D721Med (cell line): ENCODE measurements at places on chromosomes 3 and 15.

DNA sequence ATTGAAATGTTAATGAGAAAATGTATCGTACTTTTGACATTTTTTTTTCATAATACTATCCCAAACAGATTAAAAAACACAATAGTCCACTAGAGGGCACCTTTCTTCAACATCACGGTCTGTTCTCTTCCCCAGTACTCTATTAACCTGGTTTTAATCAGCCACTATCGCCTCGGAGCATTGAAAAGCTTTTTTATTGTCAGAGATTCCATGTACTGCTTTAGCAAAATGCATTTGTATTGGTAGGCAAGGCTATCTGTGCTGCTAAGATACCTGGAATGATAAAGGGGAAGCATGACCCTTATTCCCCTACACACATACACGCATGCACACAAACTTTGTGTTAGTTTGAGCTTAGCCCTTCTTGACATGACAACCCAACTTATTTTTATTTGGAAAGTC is 160.1 kb upstream of the IL12A start:
- DNase-seq = peak; percentile 25

DNA sequence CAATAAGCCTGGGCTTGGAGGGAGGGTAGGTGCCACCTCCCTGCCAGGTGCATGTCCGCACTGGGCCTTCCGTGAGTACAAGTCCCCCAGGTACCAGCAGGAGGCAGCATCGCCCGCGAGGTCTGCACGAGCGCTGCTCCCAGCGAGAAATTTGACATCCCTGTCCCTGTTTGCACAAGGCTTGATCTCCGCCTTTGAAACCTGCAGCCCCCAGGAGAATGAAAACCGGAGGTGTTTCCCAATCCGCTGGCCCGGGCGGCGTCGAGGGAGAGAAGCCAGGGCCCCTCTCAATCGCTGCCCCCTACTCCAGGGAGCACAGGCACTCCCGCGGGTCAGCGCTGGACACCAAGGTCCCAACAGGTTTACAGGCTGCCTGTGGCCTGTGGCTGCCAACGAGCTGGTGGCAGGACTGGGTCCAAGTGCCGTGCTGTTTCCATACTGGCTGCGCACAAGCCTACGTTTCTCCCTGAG is 961 bp downstream of the HAPLN3 start:
- no peak for DNase-seq

GRCh38 chr3:137329594-137329993 is 371.8 kb downstream of the IL20RB start:
- DNase-seq = no peak

DNA sequence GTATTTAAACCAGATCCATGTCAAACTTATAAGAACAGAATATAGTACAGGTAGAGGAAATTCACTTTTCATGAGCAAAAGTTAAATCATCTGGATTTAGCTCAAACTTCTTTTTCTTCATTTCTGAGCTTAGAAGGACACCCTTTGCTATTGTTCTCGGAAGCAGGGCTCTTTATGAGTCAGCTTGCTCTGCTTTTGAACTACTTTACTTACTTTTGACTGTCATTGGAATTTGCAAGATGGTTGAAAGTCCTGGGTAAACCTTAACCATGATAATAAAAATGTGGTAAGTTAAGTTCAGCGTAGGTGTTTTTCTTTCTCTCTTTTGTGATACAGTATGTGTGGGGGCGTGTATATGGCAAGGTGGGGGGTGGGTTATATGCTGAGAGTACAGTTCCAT is 312.7 kb upstream of the DPH6 start:
- no peak for DNase-seq
